ENCODE measurements at places on chromosomes 5 and 9. TPM values are rescaled to one million over a fixed set of nuclear protein-coding genes. Genes with fewer than 3 reads are reported as not detected.

The CAPSL gene
- total RNA-seq = not detected

The IL9 gene
- total RNA-seq = not detected

The WDR31 gene
- 0.98 TPM for total RNA-seq

The FBP2 gene
- not detected for total RNA-seq

The PRDM12 gene
- not detected for total RNA-seq

The PGM5 gene
- 1.7 TPM for total RNA-seq

The SLC46A2 gene
- not detected for total RNA-seq

The SETD9 gene
- total RNA-seq = 10.4 TPM

The PCDHA9 gene
- 0.05 TPM for total RNA-seq

The TMEM252 gene
- not detected for total RNA-seq

The PCDHGA12 gene
- 43.9 TPM for total RNA-seq

All from cardiac ventricle fibroblast (primary cell).